A172 (cell line): ENCODE measurements at places on chromosomes 2 and 18. TPM values are rescaled to one million over a fixed set of nuclear protein-coding genes. Genes with fewer than 3 reads are reported as not detected.

DNA sequence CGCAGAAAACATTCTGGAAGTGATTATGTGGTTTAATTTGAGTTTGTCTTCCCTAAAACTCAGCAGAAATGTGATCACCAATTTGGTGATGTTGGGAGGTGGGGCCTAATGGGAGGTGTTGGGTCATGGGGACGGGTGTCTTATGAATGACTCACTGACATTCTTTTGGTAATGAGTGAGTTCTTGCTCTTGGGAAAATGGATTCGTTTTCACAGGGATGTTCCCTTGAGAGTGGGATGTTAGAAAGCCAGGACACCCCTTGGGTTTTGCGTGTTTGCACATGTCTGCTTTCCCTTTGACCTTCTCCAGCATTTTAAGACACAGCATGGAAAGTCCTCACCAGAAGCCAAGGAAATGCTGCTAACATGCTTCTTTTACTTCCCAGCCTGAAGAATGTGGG lies 321.5 kb upstream of the NT5C1B start:
- DNase-seq, result peak; percentile 78

DNA sequence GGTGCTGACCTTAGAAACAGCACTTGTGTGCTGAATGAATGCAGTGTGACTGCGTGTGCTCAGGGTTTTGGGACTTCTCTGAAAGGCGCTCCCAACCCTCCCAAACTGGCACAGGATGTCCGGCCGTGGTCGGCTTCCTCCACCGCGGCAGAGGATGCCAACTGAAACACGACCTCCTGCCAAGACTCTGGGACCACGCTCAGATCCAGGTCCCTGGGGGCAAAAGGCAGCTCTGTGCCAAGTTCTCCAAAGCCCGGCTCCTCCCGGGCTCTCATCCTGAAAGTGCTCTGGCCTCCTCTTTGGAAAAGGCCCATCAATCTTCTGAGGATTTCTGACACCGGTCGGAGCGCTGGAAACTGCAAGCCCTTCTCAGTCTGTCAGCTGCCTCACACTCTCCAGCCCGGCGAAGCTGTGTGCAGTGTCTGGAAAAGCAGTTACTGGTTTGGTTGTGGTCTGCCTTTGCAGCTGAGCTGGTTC lies 32.3 kb upstream of the ZBTB7C start:
- no peak for DNase-seq

MYOM1 gene
- total RNA-seq, result not detected in 2 replicates

CYS1 gene
- 4.0 and 5.9 TPM in 2 replicates for total RNA-seq

WNT10A gene
- total RNA-seq, result 0.36 and 1.5 TPM in 2 replicates

DIPK1C gene
- 0.02 TPM in 1 of 2 replicates, not detected in the other for total RNA-seq
